ENCODE measurements at places on chromosomes 7 and 10.

- no peak for DNase-seq
Measured at GRCh38 chr7:28889290-28889689, 68.8 kb downstream of the TRIL start.

DNA sequence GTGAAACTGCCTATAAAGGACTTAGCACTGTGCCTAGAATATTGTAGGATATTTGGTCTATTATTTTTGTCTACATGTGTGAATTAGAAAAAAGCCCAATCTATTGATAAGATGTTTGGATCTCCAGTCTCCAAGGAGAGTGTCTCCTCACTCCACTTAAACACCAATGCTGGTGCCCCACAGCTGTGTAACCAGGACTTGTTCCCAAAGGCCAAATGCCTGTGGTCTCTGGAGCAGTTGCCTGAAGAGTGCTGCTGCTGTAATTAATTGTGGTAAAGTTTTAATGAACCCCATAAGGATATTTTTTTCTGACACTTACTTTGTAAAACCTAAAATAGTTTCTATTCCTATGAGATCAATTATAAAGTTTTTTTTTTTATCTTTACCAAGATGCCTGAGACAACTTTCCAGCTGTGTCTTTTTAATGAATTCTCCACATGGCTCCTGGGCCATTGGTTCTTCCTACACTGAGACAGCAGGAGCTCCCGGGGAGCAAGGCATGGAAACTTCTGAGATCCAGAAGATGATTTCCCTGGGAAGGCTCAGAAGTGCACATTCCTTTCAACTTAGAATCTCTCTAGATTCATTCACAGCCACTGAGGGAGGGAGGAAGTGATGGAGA, 11.2 kb upstream of the OR2A5 start:
- DNase-seq, result no peak

- no peak for DNase-seq
Measured at GRCh38 chr10:91412354-91413087, 2.4 kb downstream of the HECTD2 start.

- DNase-seq, result no peak
Measured at GRCh38 chr7:3393862-3394261, 92.8 kb downstream of the SDK1 start.

DNA sequence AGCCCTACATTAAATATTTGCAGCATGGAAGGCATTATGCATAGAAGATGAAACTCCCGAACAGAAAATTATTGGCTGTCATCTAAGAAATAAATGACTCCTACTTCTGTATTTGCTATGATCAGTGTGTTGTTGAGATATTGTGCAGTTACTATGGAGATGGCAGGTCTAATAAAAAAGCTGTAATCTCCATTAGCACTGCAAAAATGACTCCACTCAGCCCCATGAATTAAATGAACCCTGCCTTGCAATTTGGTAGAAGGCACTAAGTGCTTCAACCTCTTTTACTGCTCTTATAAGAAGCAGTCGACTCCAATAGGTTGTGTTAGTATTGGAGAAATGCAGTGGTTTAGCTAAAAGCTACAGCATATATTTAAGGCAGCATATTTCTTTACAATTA, 290.0 kb upstream of the PHYHIPL start:
- DNase-seq, result no peak

- DNase-seq, result no peak
Measured at GRCh38 chr10:62741996-62742395, 62.5 kb upstream of the ADO start.

DNA sequence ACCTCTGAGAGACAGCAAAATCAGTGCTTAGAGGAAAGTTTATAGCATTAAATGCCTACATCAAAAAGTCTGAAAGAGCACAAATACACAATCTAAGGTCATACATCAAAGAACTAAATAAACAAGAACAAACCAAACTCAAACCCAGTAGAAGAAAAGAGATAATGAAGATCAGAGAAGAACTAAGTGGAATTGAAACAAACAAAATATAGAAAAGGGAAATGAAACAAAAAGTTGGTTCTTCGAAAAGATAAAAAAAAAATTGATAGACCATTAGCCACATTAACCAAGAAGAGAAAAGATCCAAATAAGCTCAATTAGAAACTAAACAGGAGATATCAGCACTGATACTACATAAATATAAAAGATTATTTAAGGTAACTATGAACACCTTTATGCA, 280.0 kb upstream of the NRG3 start:
- no peak for DNase-seq

DNA sequence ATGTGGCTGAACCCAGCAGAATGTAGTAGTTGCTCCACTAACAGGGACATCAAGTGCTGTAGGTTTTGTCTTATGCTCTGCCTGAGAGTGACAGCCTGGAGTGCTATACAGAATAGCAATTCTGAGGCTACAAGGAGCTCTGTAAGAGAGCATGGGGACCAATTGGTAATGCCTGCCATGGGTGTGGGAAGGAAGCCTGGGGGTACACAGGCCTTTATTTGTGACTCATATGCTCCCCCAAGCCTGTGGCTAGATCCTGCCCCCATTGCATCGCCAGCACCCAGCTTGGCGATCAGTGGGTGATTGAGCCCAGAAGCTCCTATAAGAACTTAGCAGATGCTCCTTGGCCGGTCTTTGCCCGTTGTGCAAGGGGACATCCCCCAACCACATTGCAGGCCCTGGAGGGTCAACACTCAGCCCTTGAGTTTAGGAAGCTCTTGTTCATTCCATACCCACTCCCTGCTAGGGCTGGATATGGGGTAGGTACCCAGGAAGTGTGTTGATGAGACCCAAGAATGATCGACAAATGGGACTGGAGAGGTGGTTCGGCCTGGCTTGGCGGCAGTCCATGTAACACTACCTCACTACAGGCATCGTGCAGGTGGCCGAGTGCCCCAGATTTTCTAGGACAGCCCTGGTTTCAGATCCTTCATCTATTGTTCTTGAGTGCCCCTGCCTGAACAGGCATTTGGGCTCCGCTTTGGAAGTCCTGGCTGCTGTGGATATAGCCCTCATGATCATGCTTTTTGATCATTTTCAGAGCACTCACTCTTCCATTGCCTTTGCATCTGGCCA, 37.7 kb downstream of the ZMIZ1 start:
- no peak for DNase-seq

DNA sequence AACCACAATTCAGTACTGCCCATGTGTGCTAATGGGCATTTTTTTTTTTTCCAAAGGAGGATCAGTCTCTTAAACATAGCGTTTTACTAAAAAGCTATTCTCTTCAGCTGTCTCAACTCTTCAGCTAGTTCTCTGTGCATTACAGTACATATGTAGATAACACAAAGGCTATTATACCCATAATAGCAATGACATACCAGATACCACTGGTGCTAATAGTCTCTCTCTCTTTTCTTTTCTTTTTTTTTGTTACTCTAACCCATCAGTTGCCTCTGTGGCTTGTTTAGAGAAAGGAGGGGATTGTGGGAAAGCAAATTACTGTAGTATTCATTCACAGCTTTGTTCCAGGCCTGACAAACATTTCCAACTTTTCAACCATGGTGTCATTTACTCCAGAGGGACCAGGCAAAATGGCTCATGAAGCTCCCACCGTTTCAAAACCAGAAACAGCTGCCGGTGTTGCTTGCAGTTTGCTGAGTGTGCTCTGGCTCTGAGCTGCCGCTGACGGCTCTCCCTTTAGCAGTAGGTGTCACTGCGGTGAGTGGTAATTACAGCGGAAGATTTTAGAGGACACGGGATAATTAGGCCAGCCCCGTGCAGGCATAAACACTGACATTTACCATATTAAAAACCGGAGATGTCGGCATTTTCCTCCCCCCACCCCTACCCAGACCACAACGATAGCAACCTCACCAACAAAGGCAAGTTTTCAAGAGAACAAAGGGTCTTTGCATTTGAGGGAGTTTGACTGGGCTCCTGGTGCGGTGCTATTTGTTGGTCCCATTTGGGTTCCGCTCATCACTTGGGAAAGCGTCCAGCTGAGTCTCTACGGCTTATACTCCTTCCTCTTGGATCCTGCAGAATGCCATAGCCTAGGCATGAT, 1005.5 kb downstream of the KCNMA1 start:
- DNase-seq, result no peak

- no peak for DNase-seq
Measured at GRCh38 chr7:122454776-122455507, 150.4 kb upstream of the FEZF1 start.

- no peak for DNase-seq
Measured at GRCh38 chr7:130948822-130949221, 214.8 kb upstream of the KLF14 start.

GRCh38 chr10:124394583-124394982, 24.1 kb downstream of the OAT start:
- DNase-seq, result no peak

GRCh38 chr7:74364061-74364460, 74.9 kb downstream of the CLIP2 start:
- no peak for DNase-seq

DNA sequence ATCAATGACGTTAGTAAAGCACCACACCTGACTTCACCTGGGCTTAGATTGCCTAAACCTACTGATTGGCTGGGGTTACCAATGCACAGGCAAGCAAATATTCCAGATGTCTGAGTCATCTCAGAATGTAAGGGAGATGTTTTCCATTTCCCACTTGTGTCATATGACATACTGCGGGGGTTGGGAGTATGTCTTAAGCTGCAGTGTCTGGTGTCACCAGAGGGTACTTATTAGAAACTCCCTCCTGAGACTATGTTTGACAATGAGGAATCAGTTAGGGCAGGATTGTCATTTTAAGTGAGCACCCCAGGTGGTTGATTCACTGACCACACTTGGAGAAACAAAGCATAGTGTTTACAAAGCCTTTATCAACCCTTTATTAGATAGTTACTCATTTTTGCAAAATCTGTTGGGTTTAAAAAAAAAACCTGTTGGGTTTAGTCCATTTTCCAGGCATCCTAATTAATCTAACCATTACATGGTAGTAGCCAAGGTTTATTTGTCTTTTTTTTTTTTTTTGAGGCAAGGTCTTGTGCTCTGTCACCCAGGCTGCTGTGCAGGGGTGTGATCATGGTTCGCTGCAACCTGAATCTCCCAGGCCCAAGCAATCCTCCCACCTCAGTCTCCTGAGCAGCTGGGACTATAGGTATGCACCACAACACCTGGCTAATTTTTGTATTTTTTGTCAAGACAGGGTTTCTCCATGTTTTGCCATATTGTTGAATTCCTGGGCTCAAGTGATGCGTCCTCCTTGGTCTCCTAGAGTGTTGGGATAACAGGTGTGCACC, 72.5 kb downstream of the CDK6 start:
- no peak for DNase-seq

DNA sequence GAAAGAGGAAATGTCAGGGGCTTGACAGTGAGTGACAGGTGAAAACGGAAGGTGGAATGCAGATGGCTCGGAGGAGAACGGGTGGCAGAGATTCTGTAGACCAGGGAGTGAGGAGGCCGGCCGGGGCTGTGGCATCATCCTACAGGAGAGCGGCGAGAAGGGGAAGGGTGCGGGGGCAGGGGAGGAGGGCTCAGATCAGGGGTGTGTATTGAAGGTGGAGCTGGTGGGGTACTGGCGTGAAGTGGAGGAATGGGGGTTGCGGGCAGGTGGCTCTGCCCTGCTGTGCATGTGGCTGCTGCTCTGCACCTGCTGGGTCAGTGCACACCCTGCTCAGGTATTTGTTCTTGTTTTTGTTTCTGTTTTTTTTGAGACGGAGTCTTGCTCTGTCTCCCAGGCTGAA, 470.8 kb upstream of the FOXK1 start:
- no peak for DNase-seq

- DNase-seq, result no peak
Measured at GRCh38 chr10:104317269-104317710, 21.0 kb downstream of the ITPRIP start.

GRCh38 chr7:107999779-108000560, 3.0 kb downstream of the LAMB1 start:
- DNase-seq, result no peak

DNA sequence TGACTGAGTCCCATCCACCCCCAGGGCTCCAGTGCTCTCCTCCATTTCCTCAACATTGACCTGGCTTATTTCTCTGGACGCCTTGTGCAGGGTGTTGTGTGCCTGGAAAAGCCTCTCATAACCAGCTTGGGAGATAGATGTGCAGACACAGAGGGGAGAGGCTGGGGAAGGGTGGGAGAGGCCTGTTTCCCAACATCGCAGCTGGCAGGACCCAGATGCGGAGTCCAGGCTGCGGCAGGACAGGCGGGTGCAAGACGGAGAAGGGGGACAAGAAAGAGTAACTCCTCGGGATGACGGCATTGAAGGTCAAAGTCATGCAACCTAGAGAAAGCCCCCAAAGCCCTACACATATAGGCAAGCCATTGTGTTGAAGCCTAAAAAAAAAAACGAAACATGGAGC, 54.1 kb upstream of the ANTXRL start:
- DNase-seq, result no peak

- no peak for DNase-seq
Measured at GRCh38 chr7:101681170-101682007, 52.3 kb upstream of the MYL10 start.
